AG09319 (cell line): ENCODE measurements at places on chromosomes 11 and 22.

GRCh38 chr11:116388146-116388545 lies 384.6 kb downstream of the BUD13 start:
- no peak for DNase-seq

DNA sequence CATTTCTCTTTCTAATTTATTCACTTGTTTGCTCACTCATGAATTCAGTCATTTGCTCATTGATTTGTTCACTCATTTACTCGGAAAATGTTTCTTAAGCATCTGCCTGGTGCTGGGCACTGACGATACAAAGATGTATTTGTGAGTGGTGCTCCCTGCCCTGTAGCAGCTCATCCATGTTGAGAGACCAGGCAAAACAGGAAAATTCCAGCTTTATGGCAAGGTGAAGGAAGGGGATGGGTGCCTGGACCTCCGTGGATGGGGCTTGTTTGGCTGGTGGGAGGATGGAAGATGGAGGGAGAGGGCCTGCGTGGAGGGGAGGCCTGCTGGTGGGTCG lies 53.1 kb downstream of the TBC1D22A start:
- DNase-seq, result no peak

- DNase-seq, result no peak
Observed at GRCh38 chr22:46061124-46061500, 84.2 kb upstream of the WNT7B start.

DNA sequence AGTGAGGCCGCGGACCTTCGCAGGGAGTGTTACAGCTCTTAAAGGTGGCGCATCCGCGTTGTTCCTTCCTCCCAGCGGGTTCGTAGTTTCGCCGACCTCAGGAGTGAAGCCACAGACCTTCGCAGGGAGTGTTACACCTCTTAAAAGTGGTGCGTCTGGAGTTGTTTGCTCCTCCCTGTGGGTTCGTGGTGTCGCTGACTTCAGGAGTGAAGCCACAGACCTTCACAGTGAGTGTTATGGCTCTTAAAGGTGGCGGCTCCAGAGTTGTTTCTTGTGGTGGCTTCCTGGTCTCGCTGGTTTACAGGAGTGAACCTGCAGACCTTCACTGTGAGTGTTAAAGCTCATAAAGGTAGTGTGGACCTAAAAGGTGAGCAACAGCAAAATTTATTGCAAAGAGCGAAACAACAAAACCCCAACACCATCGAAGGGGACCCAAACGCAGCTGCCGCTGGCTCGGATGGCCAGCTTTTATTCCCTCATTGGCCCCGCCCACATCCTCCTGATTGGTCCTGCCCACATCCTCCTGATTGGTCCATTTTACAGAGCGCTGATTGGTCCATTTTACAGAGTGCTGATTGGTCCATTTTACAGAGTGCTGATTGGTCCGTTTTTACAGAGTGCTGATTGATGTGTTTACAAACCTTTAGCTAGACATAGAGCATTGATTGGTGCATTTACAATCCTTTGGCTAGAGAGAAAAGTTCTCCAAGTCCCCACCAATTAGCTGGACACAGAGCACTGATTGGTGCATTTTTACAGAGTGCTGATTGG lies 1.2 kb upstream of the TMEM45B start:
- DNase-seq, result no peak

- DNase-seq, result no peak
Observed at GRCh38 chr11:1529286-1529685, 42.7 kb upstream of the MOB2 start.

DNA sequence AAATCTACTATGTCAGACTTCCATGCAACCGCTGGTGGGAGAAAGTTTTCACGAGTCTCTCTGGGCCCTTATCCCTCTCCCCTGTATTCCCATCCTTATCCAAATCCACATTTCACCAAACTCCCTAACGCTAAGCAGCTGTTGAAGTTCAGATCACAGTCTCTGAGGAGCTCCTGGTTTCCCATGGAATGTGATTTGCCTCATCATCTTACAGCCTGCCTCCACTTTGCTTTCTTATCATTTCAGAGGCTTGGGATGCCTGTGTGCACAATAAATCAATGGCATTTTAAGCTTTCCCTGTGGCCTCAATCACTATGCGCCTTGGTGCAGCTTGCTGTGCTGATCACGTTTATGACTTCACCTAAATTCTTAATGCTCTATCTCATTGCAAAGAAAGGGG lies 352.4 kb upstream of the FAT3 start:
- DNase-seq, result no peak

DNA sequence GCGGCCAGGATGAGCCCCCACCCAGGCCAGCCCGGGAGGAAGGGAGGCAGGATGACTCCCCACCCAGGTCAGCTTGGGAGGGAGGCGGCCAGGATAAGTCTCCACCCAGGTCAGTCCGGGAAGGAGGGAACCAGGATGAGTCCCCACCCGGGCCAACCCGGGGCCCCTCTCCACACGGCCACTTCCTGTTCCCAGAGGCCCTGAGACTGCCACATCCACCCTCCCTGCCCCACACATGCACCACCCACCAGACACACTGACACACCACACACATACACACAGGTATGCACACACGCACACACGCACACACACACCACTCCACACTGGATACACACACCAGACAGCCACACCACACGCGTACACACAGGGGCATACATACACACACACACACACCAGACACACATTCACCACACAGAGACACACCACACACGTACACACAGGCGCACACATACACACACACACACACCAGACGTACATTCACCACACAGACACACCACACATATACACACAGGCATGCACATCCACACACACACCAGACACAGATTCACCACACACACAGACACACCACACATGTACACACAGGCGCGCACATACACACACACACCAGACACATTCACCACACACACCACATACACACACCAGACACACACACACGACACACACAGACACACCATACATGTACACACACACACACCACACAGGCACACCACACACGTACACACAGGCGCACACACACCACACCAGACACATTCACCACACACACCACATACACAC lies 84.9 kb upstream of the PRR5 start:
- DNase-seq, result no peak

DNA sequence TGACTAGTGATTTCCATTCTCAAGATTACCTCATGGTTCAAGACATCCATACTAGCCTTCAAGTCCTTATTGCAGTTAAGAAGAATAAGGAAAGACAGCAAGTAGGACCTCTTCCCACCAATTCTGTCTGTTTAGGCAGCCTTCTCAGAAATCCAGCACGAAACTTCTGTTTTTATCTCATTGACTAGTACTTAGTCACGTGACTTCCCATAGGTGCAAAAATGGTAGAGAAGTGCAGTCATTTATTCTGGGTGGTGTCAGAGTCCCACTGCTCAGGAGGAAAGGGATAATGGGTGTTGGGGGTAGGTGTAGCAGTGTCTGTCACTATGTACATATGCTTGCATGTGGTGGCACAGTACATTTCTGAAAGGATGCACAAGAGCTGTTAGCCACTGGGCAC lies 57.7 kb upstream of the SORL1-AS1 start:
- no peak for DNase-seq

GRCh38 chr22:35380013-35380412 lies 883 bp upstream of the HMOX1 start:
- no peak for DNase-seq
